ENCODE measurements at places on chromosomes 4 and X. TPM values are rescaled to one million over a fixed set of nuclear protein-coding genes. Genes with fewer than 3 reads are reported as not detected.

RGS12 gene
- total RNA-seq = 26.3 TPM

DNA sequence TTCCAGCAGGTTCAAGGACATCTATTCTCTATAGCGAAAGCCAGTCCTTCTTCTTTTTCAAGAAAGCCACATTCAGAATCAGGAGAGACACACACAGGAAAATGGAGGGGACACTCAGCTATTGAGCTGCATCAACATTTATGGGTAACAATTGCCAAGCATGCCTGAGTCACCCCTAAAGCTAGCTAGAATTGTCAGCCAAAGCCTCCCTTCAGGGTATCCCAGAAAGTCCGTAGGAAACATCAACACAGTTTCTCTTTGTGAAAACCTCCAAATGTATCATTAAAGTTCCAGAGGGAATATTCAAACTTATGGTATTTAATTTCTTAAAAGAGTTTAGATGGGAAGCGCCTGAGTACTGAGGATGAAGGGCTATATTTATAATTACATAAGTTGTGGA lies 331.1 kb upstream of the SLC7A11 start:
- DNase-seq = no peak

GRCh38 chr4:108051343-108051742 lies 61.7 kb downstream of the HADH start:
- DNase-seq = no peak

- peak; percentile 81 for DNase-seq
Measured at GRCh38 chr4:8648816-8649630, 56.5 kb downstream of the CPZ start.

GRCh38 chr4:179124957-179125356 lies 1682.7 kb upstream of the AGA start:
- DNase-seq = no peak

DNA sequence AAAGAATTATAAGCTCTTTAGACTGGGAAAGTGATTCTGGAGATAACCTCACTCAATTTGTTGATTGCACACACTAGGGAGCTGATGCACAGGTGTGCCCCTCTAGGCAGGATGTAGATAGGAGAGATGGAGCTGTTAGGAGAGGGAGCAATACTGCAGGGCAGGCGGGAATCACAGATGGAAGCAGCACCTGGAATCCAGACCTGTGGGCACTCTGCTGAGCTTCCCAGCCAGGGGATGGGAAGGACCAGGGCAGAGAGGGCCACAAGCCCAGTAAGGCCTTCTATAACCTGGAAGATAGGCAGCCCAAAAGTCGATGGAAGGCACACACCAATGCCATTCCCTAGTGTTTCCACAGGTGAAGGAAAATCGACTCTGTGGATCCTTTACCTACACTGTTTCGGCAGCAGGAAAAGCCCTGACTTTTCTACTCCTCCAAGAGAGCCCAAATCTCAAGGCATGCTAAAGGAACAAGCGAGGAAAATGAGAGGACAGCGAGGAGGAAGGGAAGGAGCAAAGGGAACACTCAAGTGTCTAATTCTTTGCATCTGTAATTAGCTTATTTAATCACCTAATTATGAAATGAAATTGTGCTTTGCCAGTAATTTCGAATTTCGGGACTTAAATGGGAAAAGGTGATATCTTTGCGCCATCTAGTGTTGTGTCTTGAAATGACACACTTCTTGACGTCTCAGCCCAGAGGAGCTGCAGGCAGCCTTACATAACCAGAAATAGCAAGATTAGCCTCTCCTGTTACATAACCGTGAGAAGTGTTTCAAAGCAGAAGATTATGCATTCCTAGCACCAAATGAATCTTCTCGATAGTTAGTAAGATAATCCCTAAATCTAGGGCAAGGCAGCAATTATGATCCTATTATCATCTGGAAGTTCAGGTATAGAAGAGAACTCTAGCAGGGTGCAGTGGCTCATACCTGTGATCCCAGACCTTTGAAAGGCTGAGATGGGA lies 31.0 kb upstream of the TLR3 start:
- DNase-seq = no peak

DNA sequence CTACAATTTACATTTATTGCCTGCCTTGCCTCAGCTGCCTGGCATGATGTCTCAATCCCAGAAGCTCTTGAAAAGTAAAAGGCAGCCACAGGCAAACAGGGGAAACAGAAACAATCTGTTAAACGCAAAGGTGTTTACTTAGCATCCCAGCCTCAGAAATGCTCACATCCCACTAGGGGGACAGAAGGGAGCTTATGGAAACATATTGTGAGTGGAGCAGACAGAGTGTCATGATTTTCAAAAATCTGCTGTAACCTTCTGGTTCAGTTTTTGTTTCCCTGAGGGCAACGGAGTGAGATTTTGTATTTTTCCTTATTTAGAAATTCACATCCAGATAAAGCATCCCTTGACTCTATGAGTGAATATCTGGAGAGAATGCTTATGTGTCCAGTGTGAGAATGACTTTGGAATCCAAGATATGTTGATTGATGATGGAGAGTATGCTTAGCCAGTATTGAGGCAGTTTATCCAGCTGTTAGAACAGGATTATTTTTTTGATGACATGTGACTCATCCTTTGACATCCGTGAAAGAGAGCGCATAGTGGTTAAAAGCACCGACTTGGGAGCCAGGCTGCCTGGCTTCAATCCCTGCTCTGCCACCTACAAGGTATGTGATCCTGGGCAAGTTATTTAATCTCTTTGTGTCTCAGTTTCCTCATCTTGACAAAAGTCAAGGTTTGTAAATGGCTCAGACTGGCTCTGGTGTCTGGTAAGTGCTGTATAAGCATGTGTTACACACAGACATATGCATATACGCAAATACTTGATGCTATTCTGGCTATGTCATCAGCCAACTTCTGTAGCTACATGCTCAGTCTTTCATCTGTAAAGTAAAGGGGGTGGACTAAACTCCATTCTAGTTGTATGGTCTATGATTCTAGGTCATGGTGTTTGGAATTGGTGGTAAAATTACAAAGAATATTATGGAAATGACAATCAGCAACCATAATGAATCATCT lies 381.2 kb downstream of the RAPGEF2 start:
- no peak for DNase-seq

DRD5 gene
- not detected for total RNA-seq

DNA sequence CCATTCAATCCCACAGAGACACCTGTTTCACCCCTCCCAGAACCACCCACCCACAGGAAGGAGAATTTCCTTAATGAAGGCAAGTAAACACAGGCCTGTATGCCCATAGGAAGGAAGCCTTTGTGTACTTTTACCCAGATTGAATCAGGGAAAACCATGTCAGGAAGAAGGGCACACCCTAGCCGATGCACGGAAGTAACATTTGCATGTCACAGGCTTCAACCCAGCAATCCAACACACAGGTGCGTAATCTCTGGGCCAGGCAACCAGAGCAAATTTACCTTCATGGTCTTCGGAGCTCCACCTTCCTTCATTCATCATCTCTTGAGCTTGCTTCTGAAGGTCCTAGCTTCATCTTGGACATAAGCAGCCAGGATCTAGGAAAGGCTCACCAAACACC lies 206.3 kb downstream of the SHROOM3 start:
- DNase-seq = no peak

- no peak for DNase-seq
Measured at GRCh38 chr4:77963004-77963403, 94.1 kb upstream of the FRAS1 start.

DNA sequence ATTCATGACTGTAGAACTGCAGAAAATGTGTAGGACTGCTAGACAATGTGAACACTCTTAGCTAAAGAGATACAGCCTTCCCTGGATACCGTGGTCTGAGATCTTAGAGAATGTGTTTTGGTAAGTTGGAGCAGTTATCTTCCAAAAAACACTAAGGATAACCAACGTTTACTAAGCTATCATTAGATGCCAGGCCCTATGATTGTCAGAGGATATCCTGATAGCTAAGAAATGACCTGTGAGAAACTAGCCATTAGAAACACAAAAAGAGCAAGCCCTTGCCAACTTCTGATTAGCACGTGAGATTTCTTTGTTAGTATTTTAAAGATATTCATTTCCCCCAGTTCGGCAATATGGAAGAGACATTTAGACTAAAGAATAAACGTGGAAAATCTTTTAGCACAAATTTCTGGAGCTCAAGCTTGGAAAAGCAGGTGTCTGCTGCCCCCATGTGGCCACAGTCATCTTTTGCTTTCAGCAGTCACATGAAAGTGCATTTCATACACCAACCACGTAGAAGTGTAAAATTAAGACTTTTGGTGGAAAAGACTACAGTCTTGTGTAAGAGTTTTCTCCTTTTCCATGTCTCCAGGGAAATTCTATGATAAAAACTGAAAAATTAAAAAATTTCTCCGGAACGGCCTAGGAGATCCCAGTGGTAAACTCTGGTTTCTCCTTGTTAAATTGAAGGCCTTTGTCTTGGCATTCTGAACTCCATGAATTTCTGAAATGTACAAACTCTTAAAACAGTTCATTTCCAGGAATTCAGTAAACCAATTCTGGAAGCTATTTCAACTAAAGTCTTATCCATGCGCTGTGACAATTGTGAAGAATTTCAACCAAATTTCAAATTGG lies 136.4 kb downstream of the ZNF674 start:
- no peak for DNase-seq

LRCH2 gene
- total RNA-seq = 2.6 TPM

EMD gene
- 57.4 TPM for total RNA-seq

GRCh38 chrX:13219991-13220764 lies 99.7 kb downstream of the ATXN3L start:
- no peak for DNase-seq

TSR2 gene
- 31.4 TPM for total RNA-seq

GRCh38 chr4:123921339-123921738 lies 524.7 kb downstream of the SPRY1 start:
- no peak for DNase-seq

GRCh38 chrX:120751683-120752082 lies 121.8 kb upstream of the C1GALT1C1 start:
- no peak for DNase-seq

MAGEB2 gene
- total RNA-seq = not detected

ABCG2 gene
- 1.7 TPM for total RNA-seq

GRCh38 chr4:127667116-127667515 lies 34.4 kb downstream of the INTU start:
- DNase-seq = no peak

DNA sequence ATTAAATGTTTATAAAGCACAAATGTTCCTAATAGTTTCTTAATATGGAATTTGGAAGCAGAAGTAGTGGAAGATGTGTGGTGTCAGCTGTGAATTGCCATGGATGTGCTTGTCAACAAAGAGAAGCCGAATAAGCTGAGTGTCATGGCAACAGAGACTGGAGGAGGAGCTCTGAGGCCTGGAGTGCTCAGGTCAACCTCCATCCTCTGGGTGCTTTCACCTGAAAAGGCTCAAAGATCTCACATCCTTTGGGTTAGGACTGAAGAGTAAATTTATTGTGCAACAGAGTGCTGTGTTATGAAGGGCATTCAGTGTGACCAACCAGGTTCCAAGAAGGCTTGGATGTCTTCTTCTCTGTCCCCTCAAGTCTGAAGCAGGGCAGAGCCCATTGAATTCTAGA lies 18.7 kb downstream of the SGMS2 start:
- no peak for DNase-seq

GRCh38 chrX:153450949-153451277 lies 5.1 kb upstream of the TREX2 start:
- no peak for DNase-seq

GRCh38 chr4:38202242-38202641 lies 242.0 kb downstream of the PTTG2 start:
- DNase-seq = no peak

DNA sequence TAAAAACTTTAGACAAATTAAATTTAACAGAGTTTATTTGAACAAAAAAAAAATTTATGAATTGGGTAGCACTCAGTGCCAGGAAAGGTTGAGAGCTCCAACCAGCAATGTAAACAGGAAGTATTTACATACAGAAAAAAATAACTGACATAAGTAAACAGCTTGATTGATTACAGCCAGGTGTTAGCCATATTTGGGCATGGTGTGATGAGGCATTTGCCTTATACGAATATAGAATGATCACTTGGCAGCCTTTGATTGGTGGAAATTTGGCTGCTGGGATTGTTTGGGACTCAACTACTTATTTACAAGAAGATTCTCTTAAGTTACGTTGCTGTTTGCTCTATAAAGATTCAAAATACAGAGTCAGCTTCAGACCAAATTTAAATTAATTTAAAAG lies 172.0 kb downstream of the ADAM29 start:
- no peak for DNase-seq

GRCh38 chr4:24211856-24212255 lies 322.0 kb upstream of the PPARGC1A start:
- no peak for DNase-seq

DNA sequence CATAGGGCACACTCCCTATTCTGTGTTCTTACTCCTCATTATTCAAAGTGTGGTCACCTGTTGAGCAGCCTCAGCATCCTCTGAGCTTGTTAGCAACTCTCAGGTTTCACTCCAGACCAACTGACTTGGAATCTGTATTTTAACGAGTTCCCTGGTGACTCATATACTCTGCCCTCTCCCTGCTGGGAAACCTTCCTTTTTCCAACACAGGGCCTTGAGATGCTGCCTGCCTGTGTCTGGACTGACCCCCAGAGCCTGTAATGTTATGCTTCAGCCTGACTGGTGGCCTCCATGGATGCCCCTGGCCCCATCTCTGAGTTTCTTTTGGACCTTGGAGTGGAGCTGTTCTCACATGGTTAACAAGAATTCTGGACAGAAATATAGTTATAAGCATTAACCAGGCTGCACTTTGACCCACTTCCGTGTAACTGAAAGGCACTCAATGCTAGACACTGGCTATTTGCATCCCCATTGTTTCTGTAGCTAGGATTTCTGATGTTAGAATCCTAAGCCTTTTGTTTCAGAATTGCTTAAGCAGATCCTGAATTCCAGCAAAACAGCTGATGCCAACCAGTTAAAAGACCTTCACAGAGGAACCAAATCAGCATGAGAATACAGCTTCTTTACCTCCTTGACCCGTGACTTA lies 262.6 kb downstream of the STIM2 start:
- no peak for DNase-seq

DNA sequence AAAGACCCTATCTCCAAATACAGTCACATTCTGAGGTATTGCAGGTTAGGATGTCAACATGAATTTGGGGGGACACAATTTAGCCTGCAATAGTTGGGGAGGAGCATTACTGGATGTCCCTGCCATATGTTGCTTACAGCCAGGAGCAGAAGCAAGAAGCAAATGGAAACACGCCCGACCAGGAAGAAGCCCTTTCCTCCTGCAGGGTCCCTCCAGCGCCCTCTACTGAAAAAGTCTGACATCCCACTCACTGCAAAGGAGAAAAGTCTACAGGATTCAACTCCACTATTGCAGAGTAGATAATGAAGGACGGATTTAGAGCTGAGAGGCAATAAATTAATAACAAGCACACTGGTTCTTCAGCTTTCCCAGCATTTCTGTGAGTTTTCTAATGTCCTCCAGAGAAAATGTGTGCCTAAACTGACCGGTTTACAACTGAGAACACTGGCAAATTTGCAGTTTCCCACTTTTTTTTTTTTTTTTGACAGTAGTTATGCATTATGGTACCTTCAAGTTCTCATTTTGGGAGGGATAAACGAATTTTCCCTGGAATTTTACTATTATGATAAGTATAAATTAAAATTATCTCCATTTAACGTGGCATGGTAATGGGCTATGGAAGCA lies 31.7 kb downstream of the COQ2 start:
- no peak for DNase-seq

GRCh38 chrX:153686711-153687110 lies 1.0 kb upstream of the SLC6A8 start:
- no peak for DNase-seq
